ENCODE measurements at places on chromosomes 5 and 9.

GRCh38 chr5:77637998-77638762, at the start of gene OTP:
OTP (minus strand) TSS chr5:77638713; CDS start chr5:77638549, 164 bp downstream.
- no peak for DNase-seq

DNA sequence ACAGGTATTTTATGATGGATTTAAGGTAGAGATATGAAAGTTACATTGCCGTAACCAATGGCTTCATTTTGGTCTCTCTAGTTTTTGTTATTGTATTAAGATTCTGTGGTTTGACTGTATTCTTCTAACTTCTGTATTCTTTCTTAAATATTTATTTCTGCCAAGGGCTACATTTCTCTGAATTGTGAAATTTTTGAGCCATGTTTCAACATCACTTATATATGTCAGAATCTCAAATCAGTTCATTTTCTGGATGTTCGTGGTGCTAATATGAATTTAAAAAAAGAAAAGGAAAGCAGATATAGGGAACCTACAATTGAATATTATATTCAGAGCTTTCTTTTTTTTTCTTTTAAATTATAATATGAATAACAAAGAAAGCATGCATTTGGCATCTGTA, 142.7 kb downstream of the ANXA1 start:
- no peak for DNase-seq

DNA sequence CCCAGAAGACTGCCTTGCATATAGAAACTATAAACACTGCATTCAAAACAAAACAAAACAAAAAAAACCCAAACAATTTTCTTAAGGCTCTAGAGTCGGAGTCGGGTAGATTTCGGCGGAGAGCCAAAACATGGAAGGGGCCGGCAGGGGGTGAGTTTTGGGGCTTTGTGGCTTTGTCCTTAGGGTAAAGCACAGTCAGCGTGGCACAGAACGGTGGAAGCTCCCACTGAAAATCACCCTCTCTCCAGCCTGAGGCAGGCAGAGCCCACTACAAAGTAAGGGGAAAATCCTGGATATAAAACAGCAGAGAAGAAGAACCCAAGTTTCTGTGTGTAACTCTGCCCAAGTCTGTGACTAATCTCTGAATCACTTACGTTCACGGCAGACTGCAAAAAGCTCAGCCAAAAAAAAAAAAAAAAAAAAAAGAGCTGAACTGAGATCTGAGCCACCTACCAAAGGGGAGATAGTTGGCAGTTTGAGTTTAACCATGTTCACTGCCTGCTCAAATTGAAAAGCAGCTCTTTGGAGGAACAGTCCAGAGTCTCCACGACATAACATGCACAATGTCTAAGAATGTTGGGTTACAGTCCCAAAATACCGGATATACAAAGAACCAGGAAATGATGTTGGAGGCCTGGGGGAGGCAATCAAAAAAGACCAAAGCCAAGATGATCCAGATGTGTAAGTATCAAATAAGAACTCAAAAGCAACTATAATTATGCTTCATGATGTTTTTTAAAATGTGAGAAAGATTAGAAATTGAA, 26.6 kb upstream of the OR2K2 start:
- no peak for DNase-seq

GRCh38 chr5:96093890-96094381, 132.3 kb upstream of the ELL2 start:
- no peak for DNase-seq

DNA sequence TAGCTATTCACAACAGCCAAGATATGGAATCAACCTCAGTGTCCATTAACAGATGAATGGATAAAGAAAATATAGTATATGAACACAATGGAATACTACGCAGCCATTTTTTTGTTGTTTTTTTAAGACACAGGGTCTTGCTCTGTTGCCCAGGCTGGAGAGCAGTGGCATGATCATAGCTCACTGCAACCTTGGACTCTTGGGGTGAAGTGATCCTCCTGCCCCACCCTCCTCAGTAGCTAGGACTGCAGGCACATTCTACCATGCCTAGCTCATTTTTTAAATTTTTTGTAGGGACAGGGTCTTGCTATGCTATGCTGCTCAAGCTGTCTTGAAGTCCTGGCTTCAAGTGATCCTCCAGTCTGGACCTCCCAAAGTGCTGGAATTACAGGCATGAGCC, 38.5 kb downstream of the CERT1 start:
- no peak for DNase-seq

GRCh38 chr5:135174315-135175096, 140.5 kb upstream of the PITX1 start:
- no peak for DNase-seq

GRCh38 chr5:175535796-175536195, 57.4 kb downstream of the SFXN1 start:
- no peak for DNase-seq

DNA sequence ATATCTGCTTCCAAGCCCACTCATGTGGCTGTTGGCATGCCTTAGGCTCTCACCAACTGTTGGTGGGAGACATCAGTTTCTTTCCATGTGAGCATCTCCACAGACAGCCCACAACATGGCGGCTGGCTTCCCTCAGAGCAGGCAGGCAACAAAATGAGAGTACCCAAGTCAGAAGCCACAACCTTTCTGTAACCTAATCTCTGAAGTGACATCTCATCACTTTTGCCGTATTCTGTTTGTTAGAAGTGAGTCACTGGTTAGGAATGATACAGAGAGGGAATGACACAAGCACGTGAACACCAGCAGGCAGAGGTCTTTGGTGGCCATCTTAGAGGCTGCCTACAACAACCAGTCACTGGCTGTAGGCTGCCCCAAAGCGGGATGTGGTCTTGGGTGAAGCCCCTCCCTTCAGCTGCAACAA, 88.6 kb upstream of the RASGRF2 start:
- no peak for DNase-seq

DNA sequence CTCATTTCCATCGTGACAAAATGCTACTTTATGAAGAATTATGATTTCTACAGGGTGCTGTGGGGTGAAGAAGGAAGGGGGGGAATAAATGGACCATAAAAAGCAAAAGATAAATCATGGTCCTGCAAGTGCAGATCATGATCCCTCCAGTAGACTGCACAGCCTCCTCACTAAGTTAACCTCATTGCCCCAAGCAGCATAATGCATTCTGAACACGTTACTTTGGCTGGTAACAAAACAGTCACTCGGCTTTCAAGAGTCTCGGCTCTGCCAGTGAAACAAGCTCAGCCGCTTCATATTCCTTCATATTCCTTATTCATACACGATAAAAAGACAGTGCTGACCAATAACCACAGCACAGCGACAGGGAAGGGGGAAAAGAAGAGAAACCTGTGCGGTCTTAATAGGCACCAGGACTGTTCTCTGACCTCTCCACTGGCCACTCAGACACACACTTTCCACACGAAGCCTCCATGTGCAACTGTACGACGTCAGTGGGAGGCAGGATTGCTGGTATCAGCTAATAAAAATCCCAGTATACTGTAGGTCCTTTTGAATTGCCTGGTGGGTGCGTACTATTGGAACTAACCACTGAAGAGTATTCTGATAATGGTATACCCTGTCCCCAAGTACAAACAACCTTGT, 60.5 kb downstream of the ANKH start:
- DNase-seq = peak; percentile 78

DNA sequence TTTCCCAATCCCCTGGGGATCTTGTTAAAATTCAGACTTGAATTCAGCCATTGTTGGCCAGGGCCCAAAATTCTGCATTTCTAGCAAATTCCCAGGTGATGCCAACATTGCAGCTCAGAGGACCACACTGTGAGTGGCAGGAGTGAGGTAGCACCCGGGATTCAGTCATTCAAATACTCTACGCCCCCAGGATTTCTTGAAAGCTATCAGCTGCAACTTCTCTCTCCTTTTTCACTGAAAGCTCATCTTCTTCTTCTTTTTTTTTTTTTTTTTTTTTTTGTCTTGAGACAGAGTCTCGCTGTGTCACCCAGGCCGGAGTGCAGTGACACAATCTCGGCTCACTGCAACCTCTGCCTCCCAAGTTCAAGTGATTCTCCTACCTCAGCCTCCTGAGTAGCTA, 19.3 kb upstream of the ANKH start:
- no peak for DNase-seq

- DNase-seq = no peak
Measured at GRCh38 chr5:56273376-56273955, 40.3 kb upstream of the ANKRD55 start.

Measured in globus pallidus (tissue), 1 donor.